Stimulated activated CD4-positive, alpha-beta T cell treated with anti-CD3 and anti-CD28 coated beads, TNF-alpha, amount 100 ng/mL, for 1 hour (primary cell): ENCODE measurements at places on chromosomes 11 and 22.

DNA sequence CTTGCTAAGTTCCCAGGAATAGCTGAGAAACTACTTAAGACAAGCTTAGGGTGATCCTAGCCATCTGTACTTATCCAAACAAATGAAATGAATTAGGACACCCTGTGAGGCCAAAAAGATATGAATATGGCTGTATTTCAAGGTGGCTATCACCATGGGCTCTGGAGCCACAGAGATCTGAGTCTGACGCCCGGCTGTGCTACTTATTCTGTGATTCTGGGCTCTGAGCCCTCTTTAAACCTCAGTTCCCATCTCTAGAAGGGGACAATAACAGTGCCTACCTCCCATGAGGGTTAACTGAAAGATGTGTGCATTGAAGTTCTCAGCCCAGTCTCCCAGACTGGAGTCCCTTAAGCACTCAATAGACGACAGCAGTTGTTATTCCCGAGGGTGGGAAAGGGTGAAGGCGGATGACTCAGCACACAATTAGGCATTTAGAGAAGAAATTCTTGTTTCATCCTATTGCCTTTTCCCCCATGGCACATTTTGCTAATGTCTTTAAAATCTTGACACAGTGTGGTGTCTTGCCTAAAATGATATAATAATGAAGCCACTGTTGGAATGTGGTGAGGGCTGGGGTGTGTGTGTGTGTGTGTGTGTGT, 132.5 kb downstream of the ADAMTS15 start:
- DNase-seq: no peak

- DNase-seq: no peak
Observed at GRCh38 chr11:61337706-61338470, 4.9 kb downstream of the TKFC start.

DNA sequence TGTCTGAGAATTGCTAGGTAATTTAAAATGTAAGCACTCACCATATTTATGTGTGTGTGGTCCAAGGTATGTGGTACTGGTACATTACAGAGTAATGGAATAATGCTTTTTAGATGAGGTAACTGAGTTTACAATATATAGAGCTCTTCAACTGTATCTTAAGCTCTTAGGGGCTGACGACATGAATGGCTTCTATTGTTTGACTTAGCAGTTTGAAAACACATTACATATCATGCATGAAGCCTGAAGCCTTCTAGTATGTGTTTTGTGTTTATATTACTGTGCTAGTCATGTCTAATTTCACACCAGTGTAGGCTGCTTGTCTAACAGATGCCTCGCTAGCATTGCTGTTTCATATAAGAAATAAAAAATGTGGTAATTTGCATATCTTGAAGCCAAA, 37.2 kb downstream of the GAS2 start:
- no peak for DNase-seq

DNA sequence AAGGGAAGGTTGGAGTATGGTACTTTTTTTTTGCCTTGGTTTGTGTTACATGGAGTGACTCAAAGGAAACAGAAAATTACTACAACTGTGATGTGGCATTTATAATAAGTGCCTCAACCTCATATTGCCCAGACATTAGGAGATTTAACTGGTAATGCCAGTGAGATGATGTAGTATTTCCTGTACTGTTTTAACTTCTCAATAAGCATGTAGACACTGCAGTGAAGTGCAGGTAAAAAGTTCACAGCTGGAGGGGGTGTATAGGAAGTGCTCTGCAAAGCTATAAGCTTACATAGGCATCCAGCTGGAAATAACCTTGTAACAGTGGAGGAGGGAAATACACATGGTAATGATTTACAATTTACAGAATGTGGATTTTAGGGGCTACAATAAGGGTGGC, 138.2 kb upstream of the MTMR2 start:
- no peak for DNase-seq

GRCh38 chr22:30183271-30183670, 63.3 kb downstream of the LIF start:
- DNase-seq: no peak

DNA sequence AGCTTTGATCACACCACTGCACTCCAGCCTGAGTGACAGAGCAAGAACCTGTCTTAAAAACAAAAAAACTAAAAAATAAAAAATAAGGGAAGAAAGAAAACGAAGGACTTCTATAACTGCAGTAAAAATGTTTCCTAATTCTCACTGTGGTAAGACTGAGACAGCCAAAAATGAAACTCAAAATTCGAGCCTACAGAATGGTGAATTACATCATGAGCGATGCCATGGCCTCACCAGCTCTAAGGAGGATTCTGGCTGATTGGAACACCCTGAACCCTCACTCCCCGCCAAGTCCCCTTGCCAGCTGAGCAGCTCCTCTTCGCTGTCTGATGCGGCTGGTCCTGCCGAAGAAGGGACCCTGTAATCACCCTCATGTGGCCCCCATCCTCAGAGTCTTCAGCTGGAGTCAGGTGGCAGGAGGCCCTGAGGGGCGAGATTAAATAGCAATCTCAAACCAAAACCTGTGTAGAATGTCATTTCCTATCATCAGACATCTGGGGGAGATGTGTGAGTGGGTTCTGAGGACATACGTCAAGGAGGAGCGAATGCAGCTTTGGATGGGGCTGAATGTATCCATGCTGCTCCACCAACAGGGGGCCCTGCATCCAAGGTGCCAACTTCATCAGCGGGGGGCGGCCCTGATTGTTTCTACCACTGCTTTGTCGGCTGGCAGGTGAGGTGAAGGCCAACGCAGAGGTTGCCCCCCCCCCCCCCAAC, 29.2 kb downstream of the PDGFB start:
- DNase-seq: no peak

DNA sequence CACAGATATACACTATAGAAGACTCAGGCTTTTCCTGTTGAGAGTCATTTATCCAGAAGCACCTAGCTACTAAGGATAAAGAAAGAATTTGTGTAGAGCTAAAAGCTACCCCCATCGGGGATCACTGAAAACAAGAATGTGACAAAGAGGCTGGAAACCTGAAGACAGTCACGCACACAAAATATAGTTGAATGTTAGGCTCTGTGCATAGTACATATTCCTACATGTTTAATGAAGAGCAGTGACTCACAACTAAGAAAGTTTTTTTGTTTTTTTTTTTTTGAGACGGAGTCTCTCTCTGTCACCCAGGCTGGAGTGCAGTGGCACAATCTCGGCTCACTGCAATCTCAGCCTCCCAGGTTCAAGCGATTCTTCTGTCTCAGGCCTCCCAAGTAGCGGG, 8.4 kb downstream of the OR10V1 start:
- DNase-seq: no peak

DNA sequence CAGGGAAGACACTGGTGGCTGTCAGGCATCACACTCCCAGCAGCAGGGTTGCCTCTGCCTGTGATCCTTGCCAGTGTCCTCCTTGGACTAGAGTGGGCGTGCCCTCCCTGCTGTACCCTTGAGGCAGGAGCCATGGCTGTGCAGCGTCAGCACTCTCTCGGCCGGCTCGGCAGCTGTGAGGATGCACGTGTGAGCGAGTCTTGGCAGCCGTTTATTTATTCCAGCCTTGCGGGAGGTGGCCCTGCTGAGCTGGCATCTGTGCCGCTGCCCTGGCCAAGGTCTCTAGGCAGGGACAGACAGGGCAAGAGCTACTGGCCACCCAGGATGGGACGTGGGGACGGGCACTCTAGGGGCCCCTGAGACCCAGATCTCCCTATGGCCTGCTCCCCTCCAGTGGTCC, 33.9 kb downstream of the TSPAN4 start:
- DNase-seq: no peak

DNA sequence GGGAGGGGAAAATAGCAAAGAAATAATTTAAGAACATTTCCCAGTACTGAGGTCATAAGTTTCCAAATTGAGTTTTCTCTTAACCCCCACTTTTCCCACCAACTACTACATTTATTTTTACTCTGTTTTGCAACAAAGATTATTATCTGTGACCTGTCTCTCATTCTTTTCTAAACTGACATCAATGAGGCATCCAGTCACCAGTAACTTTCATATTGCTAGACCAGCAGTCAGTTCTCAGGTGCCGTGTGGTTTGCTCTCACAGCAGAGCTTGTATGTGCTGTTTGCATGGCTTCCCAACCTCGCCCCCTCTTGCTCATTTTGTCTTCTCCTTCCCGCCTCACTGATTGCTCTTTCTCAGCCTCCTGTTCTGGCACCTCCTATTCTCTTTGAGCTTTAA, 1091.3 kb downstream of the TBC1D22A start:
- no peak for DNase-seq

GRCh38 chr11:130721736-130722135, 194.5 kb downstream of the SNX19 start:
- DNase-seq: no peak

DNA sequence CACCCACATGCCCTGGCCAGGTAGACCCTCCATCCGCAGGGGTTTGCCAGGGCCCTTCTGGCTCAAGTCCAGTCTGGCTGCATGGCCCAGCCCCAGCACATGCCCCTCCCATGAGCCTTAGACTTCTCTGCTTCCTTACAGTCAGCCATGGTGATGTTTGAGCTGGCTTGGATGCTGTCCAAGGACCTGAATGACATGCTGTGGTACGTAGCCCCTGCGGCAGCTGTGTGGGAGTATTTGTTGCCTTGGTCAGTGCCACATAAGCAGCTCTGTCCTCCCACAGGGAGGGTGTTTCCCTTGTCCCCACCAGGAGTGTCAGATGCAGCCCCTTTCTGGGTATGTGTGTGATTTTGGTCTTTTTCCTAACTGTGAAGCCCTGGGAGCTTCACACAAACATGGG, 17.5 kb downstream of the CDC45 start:
- no peak for DNase-seq

DNA sequence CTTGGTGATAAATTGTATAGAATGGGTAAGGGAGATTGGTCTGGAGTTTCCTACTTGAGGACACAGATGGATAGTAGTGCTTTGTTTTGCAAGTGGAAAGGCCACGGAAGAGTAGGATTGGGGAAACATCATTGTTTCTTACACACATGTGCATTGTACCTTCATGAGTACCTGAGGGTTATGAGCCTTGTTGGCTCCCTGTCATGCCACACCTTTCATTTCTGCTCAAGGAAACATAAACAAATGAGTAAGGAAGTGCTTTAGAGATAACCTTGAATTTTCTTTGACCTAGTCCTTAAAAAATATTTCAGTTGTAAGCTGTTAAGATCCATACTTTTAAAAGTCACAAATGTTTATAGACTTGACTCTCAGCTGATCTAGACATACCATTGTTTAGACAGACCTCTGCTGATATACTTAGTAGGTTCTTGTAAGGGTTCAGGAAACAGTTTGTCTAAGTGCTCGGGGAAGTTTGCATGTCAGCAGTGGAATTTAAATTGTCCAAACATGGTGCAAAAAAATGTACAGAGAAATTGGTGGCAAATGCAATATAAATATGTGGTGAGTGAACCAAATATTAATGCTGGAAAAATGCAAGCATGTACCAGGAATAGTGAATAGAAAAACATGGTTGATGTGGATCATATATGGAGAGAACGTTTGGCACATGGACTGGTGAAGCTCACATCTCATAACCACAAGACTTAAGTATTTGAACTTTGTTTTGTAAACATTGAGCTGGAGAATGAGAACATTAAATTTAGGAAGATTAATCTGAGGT, 40.9 kb downstream of the GAS2 start:
- no peak for DNase-seq

DNA sequence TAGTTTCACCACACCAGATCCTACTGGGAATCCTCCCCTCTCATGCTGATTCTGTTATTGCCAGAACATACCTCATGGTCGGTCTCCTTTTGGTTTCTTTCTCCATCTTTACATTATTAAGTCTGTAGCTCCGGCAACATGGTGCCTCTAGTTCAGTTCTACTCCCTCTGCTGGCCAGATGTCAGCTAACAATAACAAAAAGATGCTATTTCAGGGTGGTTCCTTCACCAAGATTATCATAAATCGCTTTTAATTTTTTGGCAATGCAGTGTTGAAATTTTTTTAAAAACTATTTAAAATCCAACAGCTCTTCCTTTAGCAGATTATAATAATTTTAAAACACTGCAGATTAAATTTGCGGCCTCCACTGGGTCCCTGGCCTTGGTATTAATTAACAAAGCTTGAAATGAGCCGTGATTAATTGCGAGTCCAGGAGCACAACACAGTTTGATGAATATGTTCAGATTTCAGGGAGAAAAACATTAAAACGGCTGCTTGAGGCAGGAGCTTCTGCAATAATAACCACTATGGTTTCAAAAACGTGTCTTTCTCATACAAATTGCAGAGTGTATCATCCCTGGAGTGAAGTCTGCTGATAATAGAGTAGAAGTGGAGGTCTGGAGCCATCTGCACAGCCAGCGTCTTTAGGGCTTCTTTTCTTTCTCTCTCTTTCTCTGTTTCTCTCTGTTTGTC, 492.9 kb upstream of the KIRREL3 start:
- no peak for DNase-seq

DNA sequence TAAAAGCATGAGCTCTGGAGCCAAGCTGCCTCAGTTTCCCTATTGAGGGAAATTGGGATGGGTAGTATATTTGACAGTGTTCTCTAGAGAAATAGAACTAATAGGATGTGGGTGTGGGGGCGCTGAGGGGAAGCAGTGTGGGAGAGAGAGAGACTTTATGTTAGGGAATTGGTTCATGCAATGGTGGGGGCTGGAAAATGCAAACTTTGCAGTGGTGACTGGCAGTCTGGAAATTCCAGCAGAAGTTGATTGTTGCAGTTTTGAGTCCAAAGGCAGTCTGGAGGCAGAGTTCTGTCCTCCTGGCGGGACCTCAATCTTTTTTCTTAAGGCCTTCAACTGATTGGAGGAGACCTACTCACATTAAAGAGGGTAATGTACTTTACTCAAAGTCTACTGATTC, 59.4 kb upstream of the SYT13 start:
- DNase-seq: no peak

DNA sequence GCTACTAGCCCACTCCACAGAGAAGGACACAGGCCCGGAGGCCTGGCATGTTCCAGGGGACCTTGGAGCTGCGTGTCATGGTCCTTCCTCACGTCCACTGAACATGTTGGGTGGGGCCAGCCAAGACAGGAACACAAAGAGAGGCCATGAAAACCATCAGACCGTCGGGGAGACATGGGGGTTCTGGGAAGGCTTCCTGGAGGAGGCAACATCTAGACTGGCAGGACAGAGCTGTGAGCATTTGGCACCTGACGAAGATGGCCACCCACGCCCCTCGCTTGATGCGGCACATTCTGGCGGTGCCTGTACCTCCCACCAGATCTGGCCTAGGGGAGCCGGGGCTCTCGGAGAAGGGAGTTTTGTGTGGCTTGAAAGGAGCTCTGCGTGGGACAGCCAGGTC, 24.7 kb upstream of the ARHGAP8 start:
- DNase-seq: no peak

DNA sequence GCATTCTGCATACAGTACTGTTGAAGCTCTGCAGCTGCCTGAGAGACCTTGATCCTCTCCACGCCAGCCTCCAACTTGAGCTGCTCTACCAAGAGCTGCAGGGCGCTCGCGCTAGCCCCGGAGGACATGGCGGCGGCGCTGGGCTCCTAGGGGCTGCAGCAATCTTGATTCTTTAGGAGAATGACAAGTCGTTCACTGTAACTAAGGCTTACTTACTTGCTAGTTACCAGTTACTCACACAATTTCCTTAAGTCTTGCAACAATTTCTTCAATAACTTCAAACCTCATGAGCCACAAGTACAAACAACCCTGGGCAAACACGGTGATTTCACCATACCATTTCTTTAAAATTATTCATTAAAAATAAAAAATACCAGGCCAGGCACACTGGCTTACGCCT, 21.9 kb downstream of the SBF2 start:
- DNase-seq: no peak

GRCh38 chr22:34798605-34799004, 267.4 kb upstream of the ISX start:
- no peak for DNase-seq

GRCh38 chr22:39959640-39960447, at the start of gene TMA7B:
TMA7B (plus strand) TSS chr22:39960397; CDS start chr22:39964375, 3,978 bp downstream.
- DNase-seq: no peak

GRCh38 chr11:71450939-71451338, 2.1 kb upstream of the NADSYN1 start:
- DNase-seq: no peak

GRCh38 chr11:57303280-57303989, 21.3 kb downstream of the TNKS1BP1 start:
- no peak for DNase-seq
